Activated T-cell treated with anti-CD3 and anti-CD28 coated beads, Interleukin-2, amount 50 U/mL, for 72 hours (primary cell): ENCODE measurements at places on chromosomes 7 and 10. TPM values are rescaled to one million over a fixed set of nuclear protein-coding genes. Genes with fewer than 3 reads are reported as not detected.
A peak's percentile ranks its signal among the peaks of the same experiment; 100 is the strongest.

NYAP1 gene
- total RNA-seq = 0.67 TPM

- no peak for DNase-seq
- H3K4me1 ChIP-seq = no peaks in the 10 kb centered on the region
- no peaks in the 10 kb centered on the region for H3K36me3 ChIP-seq
- H3K27ac ChIP-seq = no peak overlapping the region
- H3K4me3 ChIP-seq = no peak overlapping the region
Observed at GRCh38 chr7:129975309-129975708, 22.5 kb upstream of the UBE2H start.

GRCh38 chr10:102773320-102773719 is 29.6 kb downstream of the WBP1L start:
- peak overlapping the region; percentile 71 for H3K27ac ChIP-seq
- no peak overlapping the region for H3K4me3 ChIP-seq
- no peak for DNase-seq
- H3K27me3 ChIP-seq = no peaks in the 10 kb centered on the region
- H3K4me1 ChIP-seq = peaks cover 90% of the 10 kb centered on the region
- H3K36me3 ChIP-seq = no peaks in the 10 kb centered on the region

SAMD9L gene
- 27.0 TPM for total RNA-seq

DNA sequence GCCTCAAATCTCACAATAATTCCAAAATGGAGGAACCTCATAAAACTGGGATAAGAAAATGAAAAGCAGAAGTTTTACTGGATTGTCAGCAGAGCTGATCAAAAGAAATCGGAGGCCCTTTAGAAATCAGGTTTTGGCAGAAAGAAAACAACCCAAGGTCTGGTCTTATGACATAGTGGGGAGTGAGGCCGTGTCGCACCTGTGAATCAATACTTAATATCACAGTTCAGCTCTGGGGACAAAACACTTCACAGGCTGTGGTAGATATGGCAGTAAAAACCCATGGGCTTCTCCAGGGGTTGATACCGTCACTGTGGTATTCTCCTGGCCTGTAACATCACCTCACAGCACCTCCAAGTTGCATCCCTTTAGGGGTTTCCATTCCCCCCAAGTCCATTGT is 6.5 kb upstream of the MALSU1 start:
- H3K27me3 ChIP-seq = peaks cover 6% of the 10 kb centered on the region
- H3K36me3 ChIP-seq = peaks cover 2% of the 10 kb centered on the region
- no peak overlapping the region for H3K27ac ChIP-seq
- DNase-seq = no peak
- H3K4me1 ChIP-seq = peaks cover 8% of the 10 kb centered on the region
- H3K4me3 ChIP-seq = no peak overlapping the region
